ENCODE measurements at places on chromosomes 4 and X. TPM values are rescaled to one million over a fixed set of nuclear protein-coding genes. Genes with fewer than 3 reads are reported as not detected.

PPID gene
- polyA plus RNA-seq = 52.0 TPM

PPEF2 gene
- polyA plus RNA-seq = not detected

HADH gene
- 45.1 TPM for polyA plus RNA-seq

CT45A8 gene
- polyA plus RNA-seq = not detected

CRMP1 gene
- polyA plus RNA-seq = not detected

HDAC8 gene
- 11.9 TPM for polyA plus RNA-seq

CD99 gene
- 151 TPM for polyA plus RNA-seq

HDAC6 gene
- 13.3 TPM for polyA plus RNA-seq

DCAF12L2 gene
- polyA plus RNA-seq = 0.21 TPM

WWC2 gene
- 1.8 TPM for polyA plus RNA-seq

TIGD4 gene
- not detected for polyA plus RNA-seq

GAGE12F gene
- not detected for polyA plus RNA-seq

ARR3 gene
- not detected for polyA plus RNA-seq

FGF13 gene
- not detected for polyA plus RNA-seq

CCDC120 gene
- polyA plus RNA-seq = 1.6 TPM
